EL (cell line): ENCODE measurements at places on chromosomes 11 and 22.

GRCh38 chr22:27512283-27512761 lies 289.2 kb downstream of the MN1 start:
- peak; percentile 96 for DNase-seq

DNA sequence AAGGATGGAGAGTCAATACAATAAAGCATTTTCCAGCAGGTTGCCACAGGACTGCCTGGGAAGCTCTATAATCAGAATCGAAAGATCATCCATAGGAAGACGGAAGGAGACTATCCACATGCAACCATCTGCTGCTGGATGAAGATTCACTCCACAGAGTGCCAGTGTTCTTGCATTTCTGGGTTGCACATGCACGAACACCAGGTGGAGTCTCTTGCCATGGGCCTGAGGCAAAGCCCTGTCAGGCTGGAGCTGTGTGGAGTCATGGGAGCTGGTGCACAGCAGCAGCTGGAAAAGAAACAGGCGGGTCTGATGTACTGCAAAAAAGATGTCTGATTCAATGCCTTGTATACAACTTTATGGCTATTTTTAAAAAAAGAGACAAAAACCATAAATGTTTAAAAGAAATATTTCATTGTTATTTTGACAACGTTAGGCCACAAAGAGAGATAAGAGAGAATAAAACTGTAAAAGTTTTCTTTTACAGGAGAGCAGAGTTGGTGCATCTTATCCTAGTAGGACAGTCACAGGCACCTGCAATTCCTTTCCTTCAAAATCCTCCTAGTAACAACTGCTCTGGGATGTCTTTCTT lies 12.9 kb upstream of the FAT3 start:
- DNase-seq, result peak; percentile 52

- no peak for DNase-seq
Measured at GRCh38 chr11:94739331-94739730, 28.8 kb upstream of the AMOTL1 start.

GRCh38 chr11:3840004-3840869 lies 522 bp downstream of the RHOG start:
- peak; percentile 18 for DNase-seq

DNA sequence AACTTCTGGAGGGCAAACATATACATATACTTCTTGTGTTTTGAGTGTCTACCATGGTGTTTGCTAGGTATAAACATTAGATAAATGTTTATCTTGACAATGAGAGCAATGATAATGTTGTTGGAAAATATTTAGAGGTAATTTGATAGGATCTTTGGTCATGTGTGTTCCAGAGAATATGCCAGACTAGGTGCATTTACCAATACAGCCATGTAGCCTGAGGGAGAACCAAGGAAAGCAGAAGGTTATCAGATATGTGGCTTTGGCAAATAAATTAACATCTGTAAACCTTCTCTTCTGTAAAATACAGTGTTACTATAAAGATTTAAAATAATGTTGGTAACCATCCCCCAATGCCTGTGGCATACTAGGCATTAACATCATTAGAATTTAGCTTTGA lies 226.8 kb downstream of the C11orf87 start:
- no peak for DNase-seq

DNA sequence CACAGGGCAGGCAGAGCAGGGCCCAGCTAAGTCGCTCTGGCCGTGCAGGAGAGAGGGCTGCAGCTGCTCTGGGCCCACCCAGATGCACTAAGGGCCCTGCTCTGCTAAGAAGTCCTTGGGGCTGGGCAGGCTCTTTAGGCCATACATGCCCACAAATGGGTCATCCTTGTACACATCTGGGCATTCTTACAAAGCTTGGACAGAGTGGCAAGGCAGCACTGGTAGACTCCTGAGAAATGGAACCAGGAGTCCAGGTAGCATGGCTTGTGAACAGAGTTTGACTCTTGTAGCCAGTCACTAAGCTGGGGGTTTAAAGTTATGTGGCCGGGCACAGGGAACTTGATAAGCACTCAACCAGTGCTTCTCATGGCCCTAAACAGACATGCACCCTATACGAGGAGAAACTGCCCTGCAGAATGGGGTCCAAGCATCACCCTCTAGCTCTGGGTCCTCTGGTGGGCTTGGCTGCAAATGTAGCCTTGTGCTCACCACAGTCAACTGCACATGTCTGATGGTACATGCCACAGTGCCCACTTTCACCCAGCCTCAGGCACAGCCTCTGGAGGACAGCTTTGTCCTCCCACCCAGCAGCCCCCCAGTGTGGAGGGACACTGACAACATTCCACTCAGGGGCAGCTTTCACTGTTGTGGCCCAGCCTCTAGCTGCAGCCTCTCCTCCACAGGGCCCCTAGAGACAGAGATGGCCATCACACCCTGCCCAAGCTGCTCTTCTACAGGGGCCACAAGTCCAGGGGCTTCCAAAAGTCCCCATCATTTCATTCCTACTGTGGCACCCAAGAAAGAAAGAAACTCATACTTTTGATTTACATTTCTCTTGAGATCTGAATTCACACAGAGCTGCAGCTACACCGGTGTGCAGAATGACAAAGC lies 75.2 kb downstream of the DGCR2 start:
- DNase-seq, result no peak

DNA sequence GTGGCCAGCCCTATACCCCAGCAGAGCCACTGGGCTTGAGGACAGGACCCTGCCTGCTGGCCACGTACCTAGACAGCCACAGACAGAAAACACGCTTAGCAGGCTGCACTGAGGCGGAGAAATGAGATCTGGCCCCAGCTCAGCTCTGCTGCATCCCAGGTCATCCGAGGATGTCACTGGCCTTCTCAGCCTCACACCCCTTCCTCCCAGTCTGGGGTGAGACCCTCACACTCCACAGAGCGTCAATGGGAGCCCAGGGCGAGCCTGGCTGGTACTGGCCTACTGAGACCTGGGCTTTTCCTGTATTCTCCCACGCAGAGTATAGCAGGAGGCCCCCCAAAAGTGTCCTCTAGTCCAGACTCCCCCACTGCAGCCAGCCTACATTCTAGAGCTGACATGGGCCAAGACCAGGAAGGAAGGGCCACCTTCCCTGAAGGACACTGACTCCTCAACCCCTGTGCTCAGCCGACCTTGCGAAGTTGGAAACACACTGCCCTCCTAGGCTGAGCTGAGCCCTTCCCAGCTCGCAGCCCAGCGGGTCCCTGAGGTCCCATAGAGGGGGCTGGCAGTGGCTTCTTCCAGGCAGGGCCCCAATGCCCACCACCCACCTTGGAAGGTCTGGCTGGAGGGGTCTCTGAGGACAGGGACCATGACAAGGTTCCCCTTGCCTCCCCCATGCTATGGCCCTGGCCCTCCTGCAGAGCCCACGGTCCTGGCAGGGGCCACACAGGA lies 65.9 kb upstream of the LINC01488 start:
- no peak for DNase-seq

- DNase-seq, result no peak
Measured at GRCh38 chr11:43397251-43397650, 38.5 kb downstream of the TTC17 start.

DNA sequence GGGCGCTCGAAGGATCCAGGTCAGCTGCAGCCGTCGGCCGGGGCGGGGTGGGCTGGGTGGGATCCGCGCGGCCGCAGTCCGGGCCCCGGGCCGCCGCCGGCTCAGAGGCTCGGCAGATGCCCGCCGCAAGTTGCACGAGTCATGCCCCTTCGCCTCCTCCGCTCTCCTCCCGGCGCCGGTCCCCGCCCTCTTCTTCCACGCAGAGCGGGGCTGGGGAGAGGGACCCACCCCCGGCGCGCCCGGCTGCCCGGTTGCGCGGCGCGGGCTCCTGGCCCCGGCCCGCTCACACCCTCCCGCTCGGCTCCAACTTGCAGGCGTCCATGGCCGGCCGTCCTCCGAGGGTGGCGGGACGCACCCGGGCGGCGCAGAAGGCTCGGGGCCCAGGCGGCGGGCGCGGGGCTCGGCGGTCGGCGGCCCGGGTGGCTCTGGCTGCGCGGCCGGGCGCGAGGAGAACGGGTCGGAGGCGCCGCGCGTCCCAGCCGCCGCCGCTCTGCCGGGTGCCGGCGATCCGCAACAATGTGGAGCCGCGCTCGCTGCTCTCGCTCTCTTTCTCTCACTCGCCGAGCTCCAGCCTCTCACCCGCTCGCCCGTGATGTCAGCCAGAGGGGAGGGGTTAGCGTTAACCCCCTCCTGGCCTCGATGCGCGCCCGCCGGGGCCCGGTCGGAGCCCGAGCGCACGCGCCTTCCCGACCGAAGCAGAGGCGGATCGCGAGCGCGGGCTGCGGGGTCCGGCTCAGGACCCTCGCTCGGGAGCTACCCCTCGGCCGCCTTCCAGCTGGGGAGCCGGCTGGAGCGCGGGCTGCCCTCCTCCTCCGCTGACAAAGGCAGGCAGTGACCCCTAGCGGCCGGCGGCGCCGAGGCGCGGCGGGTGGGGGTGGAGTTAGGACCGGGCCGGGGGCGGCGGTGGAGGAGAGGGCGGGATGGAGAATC lies at the start of gene NECTIN1:
TSS of gene NECTIN1 (minus strand) at position 550 of the 930 bp plus-strand sequence. CDS start 647 bp downstream, outside the sequence.
- peak; percentile 84 for DNase-seq

GRCh38 chr11:108973402-108974162 lies 308.7 kb downstream of the DDX10 start:
- peak; percentile 97 for DNase-seq

GRCh38 chr11:117457835-117458234 lies 130.2 kb downstream of the CEP164 start:
- DNase-seq, result no peak

GRCh38 chr11:117501237-117501898 lies 173.7 kb downstream of the CEP164 start:
- DNase-seq, result no peak

- no peak for DNase-seq
Measured at GRCh38 chr11:120424970-120425332, 86.6 kb upstream of the GRIK4 start.

- DNase-seq, result no peak
Measured at GRCh38 chr11:17519061-17519885, 24.9 kb downstream of the USH1C start.

GRCh38 chr11:114130629-114131277 lies 71.2 kb downstream of the ZBTB16 start:
- DNase-seq, result no peak

DNA sequence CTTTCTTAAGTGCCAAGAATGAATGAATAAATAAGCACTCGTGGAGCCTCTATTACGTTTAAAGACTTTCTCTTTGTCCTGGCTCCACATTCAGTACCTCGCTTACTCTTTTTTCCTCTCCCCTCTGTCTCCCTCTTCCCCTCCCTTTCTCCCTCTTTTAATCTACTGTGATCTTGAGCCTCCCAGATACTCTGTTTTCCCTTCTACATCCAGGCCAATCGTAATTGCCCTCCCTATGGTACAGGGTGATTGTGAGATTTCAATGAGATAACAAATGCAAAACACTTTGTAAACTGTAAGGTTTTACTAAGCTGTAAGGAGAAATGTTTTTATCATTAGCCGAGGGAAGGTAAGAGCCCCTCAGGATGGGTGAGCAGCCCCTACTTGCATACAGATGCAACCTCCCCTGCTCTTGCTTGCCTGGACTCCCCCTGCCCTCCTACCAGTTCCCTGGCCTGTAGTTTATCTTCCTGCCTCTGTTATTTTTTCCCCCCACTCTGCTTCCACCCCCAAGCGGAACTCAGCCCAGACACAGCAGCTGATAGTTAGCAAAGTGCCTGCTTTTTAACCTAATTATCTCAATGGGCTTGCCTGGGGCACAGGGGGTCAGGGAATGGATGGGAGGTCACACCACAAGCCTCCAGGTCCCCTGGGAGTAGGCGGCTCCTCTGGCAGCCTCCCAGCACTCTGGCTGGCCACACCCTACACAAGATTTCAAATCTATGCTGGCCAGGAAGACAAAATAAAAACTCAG lies 76.9 kb upstream of the CADM1 start:
- DNase-seq, result no peak

DNA sequence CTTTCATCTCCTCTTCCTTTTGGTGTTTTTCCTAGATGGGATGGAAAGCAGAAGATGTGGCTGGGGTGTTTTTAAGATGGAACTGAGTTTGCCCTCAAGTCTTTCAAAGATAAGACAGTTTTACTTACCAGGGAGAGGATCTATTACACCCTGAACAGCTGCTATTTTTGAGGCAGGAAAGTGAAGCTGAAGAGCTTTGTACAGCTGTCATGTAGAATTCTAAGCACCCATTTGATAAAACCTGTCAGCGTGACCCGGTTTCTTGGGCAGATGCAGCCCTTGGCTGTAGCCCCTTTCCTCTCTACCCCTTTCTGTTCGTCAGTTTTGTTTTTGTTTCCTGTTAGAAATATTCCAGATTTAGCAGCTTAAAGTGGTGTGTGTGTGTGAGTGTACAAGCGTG lies 35.2 kb downstream of the FAT3 start:
- no peak for DNase-seq

DNA sequence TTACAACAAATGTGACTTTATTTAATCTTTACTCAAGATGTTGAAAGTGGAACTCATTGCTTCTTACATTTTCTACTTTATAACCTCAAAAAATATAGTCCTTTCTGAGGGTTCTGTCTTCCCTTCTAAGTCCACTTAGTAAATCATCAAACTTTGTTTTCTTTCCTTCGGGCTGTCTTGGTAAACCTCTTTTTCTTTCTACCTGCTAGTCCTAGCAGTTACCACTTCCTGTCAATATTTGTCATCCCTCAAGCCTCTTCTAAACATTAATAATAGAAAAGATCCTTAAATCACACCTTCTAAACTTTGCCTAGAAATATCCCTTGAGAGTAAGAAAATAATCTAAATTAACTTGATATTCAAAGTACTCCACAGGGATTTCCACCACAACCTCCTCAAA lies 580.4 kb downstream of the CNTN5 start:
- DNase-seq, result no peak

DNA sequence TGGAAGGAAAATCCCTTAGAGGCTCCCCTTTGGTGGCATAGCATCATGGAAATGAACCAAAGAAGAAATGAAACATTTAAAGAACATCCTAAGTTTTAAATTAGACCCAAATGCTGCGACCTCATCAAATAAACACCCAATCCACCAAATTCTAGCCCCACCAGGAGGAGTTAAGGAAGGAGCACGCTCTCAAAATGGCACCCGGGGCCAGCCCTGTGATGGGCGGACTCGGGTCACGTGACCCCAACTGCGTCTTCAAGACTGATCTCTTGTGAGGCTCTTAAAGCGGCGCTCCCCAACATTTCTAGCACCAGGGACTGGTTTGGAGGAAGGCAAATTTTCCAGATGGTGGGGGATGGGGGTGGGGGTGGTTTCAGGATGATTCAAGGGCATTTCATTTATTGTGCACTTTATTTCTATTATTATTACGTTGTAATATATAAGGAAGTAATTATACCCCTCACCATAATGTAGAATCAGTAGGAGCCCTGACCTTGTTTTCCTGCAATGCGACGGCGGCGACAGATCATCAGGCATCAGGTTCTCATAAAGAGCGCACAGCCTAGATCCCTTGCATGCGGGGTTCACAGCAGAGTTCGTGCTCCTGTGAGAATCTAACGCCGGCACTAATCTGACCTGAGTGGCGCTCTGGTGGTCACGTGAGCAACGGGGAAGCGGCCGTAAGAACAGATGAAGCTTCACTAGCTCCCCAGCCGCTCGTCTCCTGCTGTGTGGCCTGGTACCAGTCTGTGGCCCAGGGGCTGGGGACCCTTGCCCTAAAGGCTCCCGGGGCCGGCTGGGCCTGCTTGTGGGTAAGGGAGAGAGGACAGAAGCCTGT lies 90.6 kb upstream of the SLC22A12 start:
- no peak for DNase-seq

GRCh38 chr11:73257342-73258103 lies 14.6 kb upstream of the P2RY6 start:
- DNase-seq, result peak; percentile 98
